Islet precursor cell (in vitro differentiated cells): ENCODE measurements at places on chromosomes 4 and X.

GRCh38 chr4:168441412-168441811, 38.9 kb downstream of the DDX60L start:
- DNase-seq = no peak

GRCh38 chr4:77172336-77172735, 15.3 kb downstream of the CCNG2 start:
- no peak for DNase-seq

DNA sequence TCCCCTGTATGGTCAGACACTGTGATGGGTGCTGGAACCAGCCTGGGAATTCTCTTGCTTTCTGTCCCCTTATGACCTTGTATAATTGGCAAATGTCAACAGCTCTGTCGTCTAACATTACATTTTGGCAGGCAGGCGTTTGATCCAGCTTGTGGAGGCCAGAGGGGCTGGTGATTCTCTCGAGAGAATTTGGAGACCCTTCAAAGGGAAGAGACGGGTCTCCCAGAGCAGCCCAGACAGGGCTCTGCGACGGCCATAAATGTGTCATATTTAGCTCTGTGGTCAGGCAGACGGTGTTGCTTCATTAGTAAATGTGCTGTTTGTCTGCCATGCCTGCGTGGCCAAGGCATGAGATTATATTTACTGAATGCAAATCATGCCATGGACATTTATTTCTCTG, 68.7 kb downstream of the SORCS2 start:
- DNase-seq = no peak

- no peak for DNase-seq
Observed at GRCh38 chr4:86118711-86119110, 241.1 kb downstream of the MAPK10 start.

DNA sequence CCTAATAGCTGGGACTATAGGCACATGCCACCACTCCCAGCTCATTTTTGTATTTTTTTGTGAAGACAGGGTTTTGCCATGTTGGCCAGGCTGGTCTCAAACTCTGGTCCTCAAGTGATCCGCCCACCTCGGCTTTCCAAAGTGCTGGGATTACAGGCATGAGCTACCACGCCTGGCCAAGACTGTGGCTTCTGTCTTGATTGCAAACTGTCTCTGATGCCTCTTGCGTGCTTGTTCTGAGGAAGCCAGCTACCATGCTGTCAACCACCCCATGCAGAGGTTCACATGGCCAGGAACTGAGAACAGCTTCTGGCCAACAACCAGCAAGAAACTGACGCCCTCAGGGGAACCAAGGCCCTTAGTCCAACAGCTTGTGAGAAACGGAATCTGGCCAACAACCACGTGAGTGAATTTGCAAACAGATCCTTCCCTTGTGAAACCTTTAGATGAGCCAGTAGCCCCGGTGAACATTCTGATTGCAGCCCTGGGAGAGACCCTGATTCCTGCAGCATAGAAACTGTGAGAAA, 71.2 kb downstream of the SUPT20HL2 start:
- DNase-seq = peak; percentile 79

DNA sequence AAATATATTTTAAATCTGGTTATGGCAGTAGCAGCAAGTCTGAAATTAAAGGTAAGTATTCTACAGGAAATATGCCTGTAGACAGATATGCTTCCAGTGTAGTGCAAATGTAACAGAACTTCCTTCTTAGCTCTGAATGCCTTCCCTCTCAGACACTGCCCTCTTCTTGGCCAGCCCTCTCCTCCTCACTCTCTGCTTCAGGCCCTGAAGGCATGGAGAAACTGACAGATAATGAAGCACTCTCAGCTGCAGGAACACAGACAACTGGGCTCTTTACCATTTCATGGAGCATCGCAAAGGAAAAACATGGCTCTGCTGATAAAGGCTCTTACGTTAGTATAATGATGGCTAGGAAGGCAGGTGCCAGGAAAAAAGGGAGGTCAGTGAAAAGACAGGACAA, 431.5 kb upstream of the RASGEF1B start:
- DNase-seq = peak; percentile 76

DNA sequence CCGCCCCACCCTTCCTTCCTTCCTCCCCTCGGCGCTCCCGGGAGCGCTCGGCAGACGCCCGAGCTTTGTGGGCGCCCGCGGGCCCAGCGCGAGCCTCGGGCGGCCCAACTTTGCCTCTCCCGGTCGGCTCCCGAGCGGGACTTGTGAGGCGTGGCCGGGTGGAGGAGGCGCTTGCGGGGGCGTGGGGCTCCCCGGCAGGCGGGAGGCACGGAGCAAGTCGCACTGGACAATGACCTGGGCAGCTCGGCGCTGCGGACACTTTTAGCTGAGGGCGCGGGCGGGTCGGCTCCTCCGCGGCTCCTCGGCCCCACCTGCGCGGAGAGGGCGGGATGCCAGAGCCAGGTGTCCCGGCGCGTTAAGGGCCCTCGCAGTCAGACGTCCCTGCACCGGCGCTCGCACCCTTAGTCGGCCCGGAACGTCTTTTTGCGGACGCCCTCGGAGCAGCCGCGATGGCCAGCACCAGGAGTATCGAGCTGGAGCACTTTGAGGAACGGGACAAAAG, 385 bp downstream of the DCLK2 start:
- peak; percentile 64 for DNase-seq

DNA sequence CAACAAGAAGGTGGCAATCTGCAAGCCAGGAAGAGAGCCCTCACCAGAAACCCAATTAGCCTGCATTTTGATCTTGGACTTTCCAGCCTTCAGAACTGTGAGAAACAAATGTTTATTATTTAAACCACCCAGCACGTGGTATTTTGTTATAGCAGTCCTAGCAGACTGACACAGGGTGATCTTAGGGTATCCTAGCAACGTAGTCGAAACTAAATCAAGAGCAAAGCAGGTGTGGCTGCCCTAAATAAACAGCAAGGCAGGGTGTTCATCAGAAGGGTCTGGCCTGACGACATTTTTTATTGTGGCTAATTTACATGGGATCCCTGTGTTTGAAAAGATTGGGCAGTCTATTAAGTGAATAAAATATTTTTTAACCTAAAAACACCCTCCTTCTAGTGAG, 198.8 kb downstream of the VEGFC start:
- DNase-seq = no peak

DNA sequence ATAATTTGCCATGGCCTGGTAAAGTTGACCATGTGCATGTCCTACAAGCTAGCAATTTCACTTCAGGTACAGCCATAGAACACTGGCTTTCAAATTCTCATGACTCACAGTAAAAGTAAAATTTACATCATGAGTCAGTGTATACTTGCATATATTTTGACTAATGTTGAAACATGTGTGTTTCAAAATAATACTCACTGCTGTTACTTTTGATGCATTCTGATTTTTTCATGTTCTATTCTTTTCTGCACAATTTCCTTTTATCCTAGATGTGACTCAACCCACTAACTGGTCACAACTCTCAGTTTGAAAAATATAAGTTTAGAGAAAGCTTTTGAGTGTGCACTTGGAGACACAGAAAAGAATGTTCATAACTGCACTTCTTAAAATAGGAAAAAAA, 365.7 kb downstream of the FGF13 start:
- DNase-seq = no peak

DNA sequence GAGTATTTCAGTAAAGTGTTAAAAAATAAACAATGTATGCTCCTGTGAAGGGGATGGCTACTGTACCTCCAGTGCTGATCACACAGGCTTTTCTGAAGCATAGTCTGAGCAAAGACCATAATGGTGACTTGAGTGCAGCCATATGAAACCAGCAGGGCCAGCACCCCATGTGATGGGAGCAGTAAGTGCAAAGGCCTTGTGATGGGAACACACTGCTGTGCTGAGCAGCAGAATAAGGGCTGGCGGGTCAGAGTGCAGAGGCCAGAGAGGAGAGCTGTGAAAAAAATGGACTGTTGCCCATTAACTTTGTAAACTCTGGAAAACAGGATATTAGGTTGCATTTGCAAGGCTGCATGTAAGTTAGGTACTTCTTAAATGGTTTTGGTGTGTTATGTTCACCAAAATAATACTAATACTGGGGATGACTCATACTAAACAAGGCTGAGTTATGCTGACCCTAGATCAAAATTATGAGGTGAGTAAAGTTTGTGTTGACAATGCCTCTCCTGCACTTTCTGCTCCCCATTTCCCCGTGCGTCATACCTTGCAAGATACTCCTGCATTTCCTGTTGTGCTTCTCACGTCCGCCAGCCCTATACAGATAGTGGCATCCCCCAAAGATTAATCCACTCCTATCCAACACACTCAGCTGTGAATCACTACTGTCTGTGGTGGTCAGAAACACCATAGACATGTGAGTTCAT, 67.0 kb upstream of the FAM9A start:
- no peak for DNase-seq

GRCh38 chrX:9917861-9918260, 49.3 kb upstream of the CLDN34 start:
- DNase-seq = no peak

GRCh38 chr4:73870768-73871167, 1.6 kb downstream of the CXCL1 start:
- DNase-seq = no peak

GRCh38 chr4:16417198-16417597, 190.9 kb upstream of the TAPT1 start:
- no peak for DNase-seq

DNA sequence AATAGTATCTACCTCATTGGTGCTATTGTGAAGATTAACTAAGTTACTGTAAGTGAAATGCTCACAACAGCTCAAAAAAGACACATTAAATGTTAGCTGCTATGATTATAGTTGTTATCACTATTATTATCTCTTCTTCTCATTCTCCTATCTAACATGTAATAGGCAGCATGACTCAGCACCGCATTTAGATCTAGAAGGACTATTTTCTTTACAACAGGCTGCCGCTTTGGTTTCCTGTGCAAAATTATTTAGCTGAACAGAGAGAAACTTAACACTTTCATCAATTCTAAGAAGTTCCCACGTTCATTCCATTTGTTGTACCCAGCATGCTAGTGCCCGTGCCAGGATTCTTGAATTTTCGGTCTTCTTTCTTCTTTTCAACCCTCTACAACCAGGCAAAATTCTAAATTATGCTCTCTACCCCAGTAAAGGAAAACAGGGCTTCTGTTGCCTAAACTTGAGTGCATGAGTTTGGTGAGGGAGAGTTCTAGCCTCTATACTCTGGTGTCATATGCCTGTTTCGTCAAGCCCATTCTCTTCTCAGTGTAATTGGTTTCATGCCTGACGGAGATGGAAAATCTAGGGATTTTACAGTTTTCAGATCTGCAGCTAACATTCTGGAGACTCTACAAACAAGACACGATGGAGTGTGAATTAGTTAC, 378.9 kb downstream of the PPP1R2C start:
- DNase-seq = no peak
